Activated T-helper 2 cell treated with anti-CD3 and anti-CD28 coated beads, Interferon-gamma antibody, Interleukin-2, Interleukin-4, amounts not matched to agents 10 μg/mL and 5 μg/mL and 100 μg/mL, durations not matched to agents 14 hours and 24 hours and 36 hours (primary cell): ENCODE measurements at places on chromosomes 3 and 15. TPM values are rescaled to one million over a fixed set of nuclear protein-coding genes. Genes with fewer than 3 reads are reported as not detected.

GRCh38 chr3:72346526-72346926 is 501.7 kb downstream of the SHQ1 start:
- no peaks in the 10 kb centered on the region for H3K36me3 ChIP-seq
- H3K27me3 ChIP-seq, result no peaks in the 10 kb centered on the region
- DNase-seq, result no peak
- peaks cover 61% of the 10 kb centered on the region for H3K4me1 ChIP-seq
- no peak overlapping the region for H3K4me3 ChIP-seq
- peak overlapping the region; percentile 7 for H3K27ac ChIP-seq

DNA sequence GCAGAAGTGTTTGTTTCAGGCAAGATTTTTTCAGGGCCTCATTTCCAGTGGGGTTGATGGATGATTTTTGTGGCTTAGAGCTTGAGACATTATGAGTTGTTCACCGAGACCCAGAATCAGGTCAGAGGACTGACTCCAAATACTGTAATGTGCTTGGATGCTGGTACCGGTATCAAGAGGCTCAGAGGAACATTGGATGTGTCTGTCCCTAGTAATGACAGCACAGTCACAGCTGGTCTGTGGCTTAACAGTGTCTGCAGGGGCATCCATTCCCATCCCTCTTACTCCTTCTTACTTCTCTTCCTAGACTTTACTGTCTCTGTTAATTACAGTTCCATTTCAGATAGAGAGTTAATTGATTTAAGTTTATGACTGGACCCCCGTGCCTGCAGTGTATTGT is 107.8 kb downstream of the PTPRG start:
- no peaks in the 10 kb centered on the region for H3K27me3 ChIP-seq
- no peak overlapping the region for H3K4me3 ChIP-seq
- DNase-seq, result no peak

GRCh38 chr3:38039899-38040261 is 872 bp downstream of the DLEC1 start:
- peaks cover 8% of the 10 kb centered on the region for H3K36me3 ChIP-seq
- DNase-seq, result peak; percentile 52
- peaks cover 32% of the 10 kb centered on the region for H3K4me1 ChIP-seq
- H3K4me3 ChIP-seq, result peak overlapping the region; percentile 66
- H3K27ac ChIP-seq, result peak overlapping the region; percentile 10

GRCh38 chr3:39752751-39753150 is 56.7 kb upstream of the MYRIP start:
- no peaks in the 10 kb centered on the region for H3K4me1 ChIP-seq
- no peak overlapping the region for H3K4me3 ChIP-seq
- peaks cover 3% of the 10 kb centered on the region for H3K27me3 ChIP-seq
- no peak for DNase-seq
- H3K27ac ChIP-seq, result no peak overlapping the region

DNA sequence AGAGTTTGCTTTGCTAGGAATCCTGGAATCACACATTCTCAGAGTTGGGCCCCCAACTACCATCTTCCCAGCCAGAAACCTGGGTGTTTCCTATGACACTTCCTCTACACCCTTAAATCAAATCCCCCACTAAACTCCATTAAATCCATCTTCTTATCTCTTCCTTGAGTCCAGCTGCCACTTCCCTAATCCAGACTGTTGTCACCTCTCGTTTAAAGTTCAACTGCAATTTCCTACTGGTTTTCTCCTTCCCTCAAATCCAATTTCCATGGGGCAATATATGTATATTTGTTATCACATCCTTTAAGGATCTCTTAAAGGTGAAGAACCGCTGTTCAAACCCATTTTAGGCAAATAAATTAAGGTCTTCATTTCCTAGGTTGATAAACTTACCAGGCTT is 73.6 kb upstream of the SNTN start:
- no peak overlapping the region for H3K4me3 ChIP-seq
- DNase-seq, result no peak
- no peaks in the 10 kb centered on the region for H3K36me3 ChIP-seq
- no peak overlapping the region for H3K27ac ChIP-seq
- no peaks in the 10 kb centered on the region for H3K27me3 ChIP-seq

DNA sequence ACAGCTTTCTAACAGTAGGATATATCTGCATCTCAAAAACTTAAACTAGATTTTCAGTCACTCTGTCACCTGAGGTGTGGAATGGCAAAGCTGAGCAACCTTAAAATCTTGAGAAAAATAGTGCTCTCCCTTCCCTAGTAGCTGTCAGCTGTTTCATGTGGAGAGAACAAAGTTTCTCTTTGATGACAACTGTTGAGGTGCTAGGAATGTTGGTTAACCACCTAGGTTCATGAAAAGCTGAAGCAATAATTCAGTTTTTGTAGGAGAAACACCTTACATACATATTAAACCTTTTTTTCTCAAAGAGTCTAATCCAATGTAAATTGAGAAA is 40.8 kb downstream of the TCF12 start:
- peaks cover 16% of the 10 kb centered on the region for H3K4me1 ChIP-seq
- DNase-seq, result no peak
- H3K36me3 ChIP-seq, result peaks cover 27% of the 10 kb centered on the region
- H3K4me3 ChIP-seq, result no peak overlapping the region
- H3K27me3 ChIP-seq, result peaks cover 7% of the 10 kb centered on the region

GRCh38 chr3:8328967-8329366 is 172.7 kb upstream of the LMCD1 start:
- H3K27me3 ChIP-seq, result peaks cover 8% of the 10 kb centered on the region
- no peak for DNase-seq
- H3K4me3 ChIP-seq, result no peak overlapping the region
- no peaks in the 10 kb centered on the region for H3K4me1 ChIP-seq
- H3K36me3 ChIP-seq, result no peaks in the 10 kb centered on the region

GRCh38 chr3:60364475-60364874 is 886.8 kb downstream of the FHIT start:
- no peak overlapping the region for H3K27ac ChIP-seq
- H3K4me1 ChIP-seq, result peaks cover 25% of the 10 kb centered on the region
- H3K27me3 ChIP-seq, result no peaks in the 10 kb centered on the region
- H3K4me3 ChIP-seq, result no peak overlapping the region

- no peak for DNase-seq
- no peaks in the 10 kb centered on the region for H3K4me1 ChIP-seq
- H3K4me3 ChIP-seq, result no peak overlapping the region
- H3K36me3 ChIP-seq, result no peaks in the 10 kb centered on the region
- peaks cover 2% of the 10 kb centered on the region for H3K27me3 ChIP-seq
Measured at GRCh38 chr3:2950159-2950558, 160.0 kb downstream of the IL5RA start.

GRCh38 chr15:39852250-39852649 is 67.8 kb downstream of the GPR176 start:
- DNase-seq, result no peak
- H3K27ac ChIP-seq, result no peak overlapping the region
- H3K4me1 ChIP-seq, result peaks cover 2% of the 10 kb centered on the region
- H3K4me3 ChIP-seq, result no peak overlapping the region
- H3K27me3 ChIP-seq, result peaks cover 18% of the 10 kb centered on the region

- H3K27me3 ChIP-seq, result no peaks in the 10 kb centered on the region
- DNase-seq, result no peak
- no peak overlapping the region for H3K4me3 ChIP-seq
- H3K27ac ChIP-seq, result no peak overlapping the region
- H3K4me1 ChIP-seq, result no peaks in the 10 kb centered on the region
- H3K36me3 ChIP-seq, result no peaks in the 10 kb centered on the region
Measured at GRCh38 chr15:101018016-101018415, 98.9 kb downstream of the LRRK1 start.

DNA sequence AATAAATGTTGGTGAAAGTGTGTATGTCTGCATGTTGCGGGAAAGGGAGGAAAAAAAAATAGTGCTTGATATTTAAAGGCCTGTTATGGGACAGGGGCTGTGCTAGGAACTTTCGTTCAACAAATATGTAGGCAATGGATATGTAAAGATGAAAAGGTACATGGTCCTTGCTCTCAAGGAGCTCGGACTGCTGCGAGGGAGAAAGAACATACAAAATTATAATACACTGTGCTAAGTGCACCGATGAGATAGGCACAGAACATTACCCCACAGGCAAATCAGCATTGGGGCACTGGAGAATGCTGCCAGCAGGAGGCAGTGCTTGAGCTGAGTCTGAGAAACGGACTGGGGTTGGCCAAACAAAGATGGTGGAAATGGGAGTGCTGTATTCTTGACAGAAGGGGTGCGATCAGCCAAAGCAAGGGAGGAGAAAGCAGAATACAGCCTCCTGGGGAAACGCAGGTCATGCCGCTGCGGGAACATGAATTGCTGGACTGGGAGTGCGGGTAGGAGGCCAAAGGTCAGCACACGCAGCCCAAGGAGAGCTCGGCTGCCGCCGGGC is 649 bp downstream of the C15orf40 start:
- DNase-seq, result peak; percentile 75
- H3K27me3 ChIP-seq, result no peaks in the 10 kb centered on the region
- peak overlapping the region; percentile 88 for H3K4me3 ChIP-seq

- H3K27me3 ChIP-seq, result no peaks in the 10 kb centered on the region
- DNase-seq, result peak; percentile 99
Measured at GRCh38 chr15:59688782-59689625, at the start of gene BNIP2. TSS of gene BNIP2 (minus strand) at chr15:59689320. CDS start at chr15:59682457, 6,863 bp downstream.

DNA sequence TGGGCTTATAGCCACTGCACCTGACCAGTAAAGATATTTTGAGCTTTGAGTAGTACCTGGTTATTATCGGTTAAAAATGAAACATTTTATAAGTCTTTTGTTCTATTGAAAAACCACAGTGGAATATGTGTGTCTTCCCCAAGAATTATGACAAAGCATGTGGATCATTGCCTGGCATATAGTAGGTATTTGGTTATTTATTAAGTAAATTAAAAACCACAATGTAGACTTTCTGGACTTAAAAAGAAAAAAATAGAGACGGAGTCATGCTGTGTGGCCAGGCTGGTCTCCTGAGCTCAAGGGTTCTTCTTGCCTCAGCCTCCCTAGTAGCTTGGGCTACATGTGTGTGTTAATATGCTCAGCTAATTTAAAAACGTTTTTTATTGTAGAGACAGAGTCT is 43.5 kb downstream of the UBE2E2 start:
- no peak overlapping the region for H3K27ac ChIP-seq
- H3K36me3 ChIP-seq, result no peaks in the 10 kb centered on the region
- peaks cover 2% of the 10 kb centered on the region for H3K4me1 ChIP-seq
- no peak overlapping the region for H3K4me3 ChIP-seq
- no peaks in the 10 kb centered on the region for H3K27me3 ChIP-seq

DNA sequence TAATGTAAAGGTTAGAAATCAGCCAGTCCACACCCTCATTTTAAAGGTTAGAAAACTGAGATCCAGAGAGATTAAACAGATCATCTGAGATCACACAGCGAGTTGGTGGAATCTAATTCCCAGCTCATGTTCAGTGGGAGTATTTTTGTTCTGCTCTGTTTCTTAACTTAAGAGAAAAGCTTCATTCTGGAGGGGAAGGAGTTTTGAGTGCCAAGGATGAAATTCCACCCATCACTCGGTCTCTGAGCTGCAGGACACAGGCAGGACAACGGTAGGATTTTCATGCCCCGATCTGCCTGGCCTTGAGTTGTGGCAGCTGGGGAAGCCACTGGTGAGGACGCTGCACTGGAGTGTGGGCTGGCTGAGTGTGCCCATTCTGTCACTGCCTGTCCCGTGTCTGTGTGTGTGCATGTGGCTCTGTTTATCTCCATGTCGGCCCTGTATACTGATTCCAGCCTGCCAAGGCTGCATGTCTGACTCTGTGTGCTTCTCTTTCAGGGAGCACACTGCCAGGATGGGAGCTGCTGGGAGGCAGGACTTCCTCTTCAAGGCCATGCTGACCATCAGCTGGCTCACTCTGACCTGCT is 94.3 kb downstream of the CEMIP start:
- H3K36me3 ChIP-seq, result no peaks in the 10 kb centered on the region
- H3K4me1 ChIP-seq, result no peaks in the 10 kb centered on the region
- no peak for DNase-seq
- H3K27ac ChIP-seq, result no peak overlapping the region
- no peaks in the 10 kb centered on the region for H3K27me3 ChIP-seq

GRCh38 chr3:191894406-191894805 is 433.4 kb downstream of the PYDC2 start:
- H3K4me1 ChIP-seq, result no peaks in the 10 kb centered on the region
- no peaks in the 10 kb centered on the region for H3K36me3 ChIP-seq
- H3K4me3 ChIP-seq, result no peak overlapping the region
- H3K27ac ChIP-seq, result no peak overlapping the region

DNA sequence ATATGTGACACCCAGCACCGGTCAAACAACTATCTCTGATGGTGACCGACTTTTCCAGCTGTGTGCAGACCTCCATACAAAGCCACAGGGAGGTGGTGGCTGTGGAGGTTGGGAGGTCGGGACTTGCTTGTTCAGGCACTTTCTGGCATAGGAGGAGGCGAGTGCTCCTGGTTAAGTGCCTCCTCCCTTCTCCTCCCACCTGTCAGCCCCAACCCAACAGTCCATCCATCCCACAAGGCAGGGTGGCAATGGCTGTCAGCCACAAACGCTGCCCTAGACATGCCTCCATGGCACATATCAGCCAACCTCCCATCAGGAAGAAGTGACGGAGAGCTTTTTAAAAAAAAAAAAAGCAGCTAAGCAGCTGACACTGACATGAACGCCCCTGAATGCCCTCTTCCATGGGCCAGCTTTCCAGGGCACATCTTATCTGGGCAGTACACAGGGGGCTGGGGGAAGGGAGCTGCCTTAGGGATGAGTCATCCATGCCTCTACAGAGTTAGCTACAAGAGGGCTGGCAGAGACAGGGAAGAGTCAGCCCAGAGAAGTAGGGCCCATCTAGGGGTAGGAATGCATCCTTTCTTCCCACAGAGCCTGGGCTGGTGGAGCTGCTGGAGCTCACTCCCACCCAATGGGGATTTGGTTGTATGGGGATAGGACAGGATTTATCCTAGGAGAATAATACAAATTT is 41.2 kb downstream of the CCDC12 start:
- no peak overlapping the region for H3K27ac ChIP-seq
- H3K4me3 ChIP-seq, result no peak overlapping the region
- DNase-seq, result no peak
- peaks cover 58% of the 10 kb centered on the region for H3K36me3 ChIP-seq
- H3K27me3 ChIP-seq, result no peaks in the 10 kb centered on the region

Gene FBXL2
- 0.07 TPM in 1 of 2 replicates, not detected in the other for total RNA-seq

Gene CCDC39
- not detected in 2 replicates for total RNA-seq

Gene MTHFS
- total RNA-seq, result 33.3 and 34.6 TPM in 2 replicates

Gene CCDC13
- total RNA-seq, result 0.44 TPM in 1 of 2 replicates, not detected in the other

Gene ZFYVE19
- 37.6 and 39.3 TPM in 2 replicates for total RNA-seq

Gene CCR3
- not detected in 2 replicates for total RNA-seq

Gene CCDC54
- total RNA-seq, result not detected in 2 replicates

Gene ZNF860
- total RNA-seq, result 1.8 and 2.0 TPM in 2 replicates
